ENCODE measurements at places on chromosomes 4 and X.

GRCh38 chrX:374596-374995 is 12.1 kb downstream of the PPP2R3B start:
- DNase-seq: no peak

DNA sequence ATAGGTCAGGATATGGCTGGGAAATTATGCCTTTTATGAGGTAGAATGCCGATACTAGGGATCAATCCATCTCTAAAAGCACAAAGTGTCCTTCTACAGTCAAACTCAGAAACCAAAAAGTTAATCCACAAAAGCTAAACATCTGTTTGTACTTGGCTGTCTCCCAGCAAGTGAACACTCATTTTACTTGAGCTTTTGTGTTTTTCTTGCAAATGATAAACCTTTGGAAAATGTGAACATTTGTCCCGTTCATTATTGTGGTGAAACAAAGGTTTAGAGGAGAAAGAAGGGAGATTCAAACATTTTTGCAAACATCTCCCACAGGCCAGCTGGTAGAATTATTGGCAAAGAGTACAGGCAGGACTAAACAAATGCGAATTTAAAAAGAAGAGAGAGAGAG is 300.6 kb upstream of the SPANXN1 start:
- DNase-seq: no peak

DNA sequence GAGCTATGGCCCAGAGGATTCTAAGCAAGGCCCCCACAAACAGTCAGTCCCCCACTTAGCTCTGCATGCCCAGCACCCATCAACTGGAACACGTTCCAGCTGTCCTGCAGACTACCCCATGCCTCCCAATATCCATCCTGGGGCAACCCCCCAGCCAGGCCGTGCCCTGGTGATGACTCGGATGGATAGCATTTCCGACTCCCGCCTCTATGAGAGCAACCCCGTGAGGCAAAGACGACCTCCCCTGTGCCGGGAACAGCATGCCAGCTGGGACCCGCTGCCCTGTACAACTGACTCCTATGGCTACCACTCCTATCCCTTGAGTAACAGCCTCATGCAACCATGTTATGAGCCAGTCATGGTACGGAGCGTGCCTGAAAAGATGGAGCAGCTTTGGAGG is 32.0 kb downstream of the LAS1L start:
- no peak for DNase-seq

- DNase-seq: no peak
Measured at GRCh38 chrX:105610411-105610810, 211.9 kb upstream of the NRK start.

- DNase-seq: no peak
Measured at GRCh38 chr4:41874398-41874797, 60.8 kb upstream of the TMEM33 start.
